ENCODE measurements at places on chromosomes 12 and 14.

GRCh38 chr12:106115440-106115839, 23.3 kb downstream of the NUAK1 start:
- DNase-seq = no peak

DNA sequence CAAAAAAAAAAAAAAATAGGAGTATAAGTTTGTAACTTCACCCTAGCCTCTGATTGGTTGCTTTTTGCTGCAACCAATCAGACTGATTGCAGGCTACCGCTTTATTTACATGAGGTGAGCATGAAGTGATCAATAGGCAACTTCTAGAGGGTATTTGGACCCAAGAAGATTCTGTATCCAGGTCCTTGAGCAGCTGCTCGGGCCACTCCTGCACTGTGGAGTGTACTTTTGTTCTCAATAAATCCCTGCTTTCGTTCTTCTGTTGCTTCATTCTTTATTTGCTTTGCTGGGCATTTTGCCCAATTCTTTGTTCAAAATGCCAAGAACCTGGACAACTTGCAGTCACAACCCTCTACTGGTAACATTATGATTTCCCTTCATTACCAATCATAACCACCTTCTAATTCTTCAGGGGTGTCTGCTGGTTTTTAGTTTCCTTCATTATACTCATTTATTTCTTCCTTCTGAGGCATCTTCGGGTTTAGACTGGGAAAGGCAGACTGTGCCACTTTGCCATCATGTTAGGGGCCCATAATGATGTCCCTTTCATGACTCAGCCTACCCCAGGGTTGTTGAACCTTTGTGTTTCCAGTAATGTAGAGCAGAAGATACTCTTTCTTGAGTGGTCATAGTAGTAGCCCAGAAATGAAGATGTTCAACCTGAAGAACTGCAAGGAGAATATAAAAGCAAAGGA, 43.4 kb upstream of the LIMA1 start:
- DNase-seq = peak; percentile 76

DNA sequence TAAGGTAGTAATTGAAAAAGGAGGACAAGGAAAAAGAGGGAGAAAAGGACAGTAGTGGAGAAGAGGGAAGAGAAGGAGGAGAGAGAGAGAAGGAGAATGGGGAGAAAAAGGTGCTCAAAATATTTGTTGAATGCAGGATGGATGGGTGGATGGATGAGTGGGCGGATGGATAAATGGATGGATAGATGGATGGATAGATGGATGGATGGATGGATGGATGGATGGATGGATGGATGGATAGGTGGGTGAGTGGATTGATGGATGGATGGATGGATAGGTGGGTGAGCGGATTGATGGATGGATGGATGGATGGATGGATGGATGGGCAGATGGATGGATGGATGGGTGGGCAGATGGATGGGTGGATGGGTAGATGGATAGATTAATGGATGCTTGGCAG, 21.3 kb upstream of the C14orf132 start:
- no peak for DNase-seq

DNA sequence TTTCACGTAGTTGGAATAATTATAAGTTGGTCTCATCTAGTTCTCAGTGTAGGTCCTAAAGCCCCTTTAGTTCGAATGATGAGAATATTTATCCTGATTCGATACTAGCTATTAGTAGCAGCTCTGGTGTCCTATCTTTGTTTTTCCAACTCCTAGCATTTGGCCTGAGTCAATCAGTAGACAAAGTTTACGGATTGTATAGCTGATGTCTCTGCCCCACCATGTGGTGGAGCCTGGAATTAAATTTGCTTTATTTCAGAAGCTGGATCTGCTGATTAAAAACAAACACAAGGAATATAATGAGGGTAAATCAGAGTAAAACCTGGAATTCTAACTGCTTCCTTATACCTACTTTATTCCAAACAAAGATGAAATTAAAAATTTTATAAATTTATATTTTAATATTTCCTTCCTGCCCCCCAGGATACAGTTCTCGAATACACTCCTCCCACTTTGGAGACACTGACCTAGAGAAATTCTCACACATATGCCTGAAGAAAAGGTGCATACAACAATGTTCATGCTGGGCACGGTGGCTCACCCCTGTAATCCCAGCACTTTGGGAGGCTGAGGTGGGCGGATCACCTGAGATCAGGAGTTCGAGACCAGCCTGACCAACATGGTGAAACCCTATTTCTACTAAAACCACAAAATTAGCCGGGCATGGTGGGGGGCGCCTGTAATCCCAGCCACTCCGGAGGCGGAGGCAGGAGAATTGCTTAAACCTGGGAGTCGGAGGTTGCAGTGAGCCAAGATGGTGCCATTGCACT, 7.6 kb upstream of the BRMS1L start:
- peak; percentile 62 for DNase-seq

- no peak for DNase-seq
Measured at GRCh38 chr14:78829274-78829673, 659.1 kb downstream of the NRXN3 start.
